Fibroblast of lung (primary cell): ENCODE measurements at places on chromosomes 7 and 10. TPM values are rescaled to one million over a fixed set of nuclear protein-coding genes. Genes with fewer than 3 reads are reported as not detected.

ARHGAP12 gene
- 57.0 and 63.1 TPM in 2 replicates for total RNA-seq

ST7 gene
- 17.5 and 20.0 TPM in 2 replicates for total RNA-seq

DNA sequence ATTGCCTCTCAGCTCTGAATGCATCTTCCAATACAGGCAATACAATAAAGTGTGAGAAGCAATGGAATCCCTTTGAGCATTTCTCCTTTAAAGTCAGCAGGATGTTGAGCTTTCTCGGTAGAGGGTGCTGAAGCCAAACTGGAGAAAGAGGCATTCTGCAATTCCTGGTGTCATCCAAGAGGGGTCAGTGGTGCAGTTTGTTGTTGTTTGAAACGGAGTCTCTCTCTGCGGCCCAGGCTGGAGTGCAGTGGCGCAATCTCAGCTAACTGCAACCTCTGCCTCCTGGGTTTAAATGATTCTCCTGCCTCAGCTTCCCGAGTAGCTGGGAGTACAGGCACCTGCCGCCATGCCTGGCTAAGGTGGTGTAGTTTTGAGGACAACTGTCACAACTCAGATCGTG lies 486.5 kb downstream of the CALN1 start:
- no peak overlapping the region for H3K27ac ChIP-seq
- no peak for DNase-seq
- no peaks in the 10 kb centered on the region for H3K27me3 ChIP-seq
- no peaks in the 10 kb centered on the region for H3K4me1 ChIP-seq
- no peak overlapping the region for H3K4me3 ChIP-seq

- peaks cover 2% of the 10 kb centered on the region for H3K4me1 ChIP-seq
- no peaks in the 10 kb centered on the region for H3K36me3 ChIP-seq
- no peak for DNase-seq
- H3K4me3 ChIP-seq, result no peak overlapping the region
- H3K27ac ChIP-seq, result no peak overlapping the region
Observed at GRCh38 chr10:132335189-132336063, 3.4 kb downstream of the LRRC27 start.

DNA sequence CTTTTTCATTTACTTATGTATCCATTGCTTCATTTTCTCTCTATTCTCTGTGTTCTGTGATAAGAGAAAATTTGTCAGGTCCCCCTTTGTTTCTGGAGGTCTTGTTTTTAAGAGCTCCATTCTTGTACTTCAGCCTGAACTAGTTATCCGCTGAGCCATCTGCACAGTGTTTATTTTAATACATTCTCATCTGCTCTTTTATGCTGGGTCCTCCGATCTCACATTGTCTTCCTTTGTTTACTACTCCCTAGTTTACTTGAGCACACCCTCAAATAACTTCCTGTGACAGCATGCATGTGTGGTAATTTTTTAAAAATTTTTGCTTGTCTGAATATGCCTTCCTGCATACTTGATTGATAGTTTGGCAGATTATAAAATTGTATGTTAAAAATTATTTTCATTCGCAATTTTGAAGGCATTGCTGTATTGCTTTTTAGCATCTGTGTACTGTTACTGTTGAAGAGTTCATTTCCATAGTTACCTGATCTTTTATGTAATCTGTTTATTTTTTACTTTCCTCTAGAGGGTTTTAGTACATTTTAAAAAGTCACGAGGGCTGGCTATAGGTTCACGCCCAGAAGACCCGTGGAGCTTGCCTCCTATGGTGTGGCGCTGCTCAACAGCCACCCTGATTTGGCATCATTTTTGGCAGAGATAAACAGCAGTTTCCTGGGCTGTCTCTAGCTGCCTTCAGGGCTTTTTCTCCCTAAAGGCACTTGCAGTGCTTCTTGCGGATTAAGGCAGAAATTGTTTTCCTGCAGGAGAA lies 31.9 kb downstream of the RSBN1L start:
- H3K36me3 ChIP-seq, result no peaks in the 10 kb centered on the region
- no peaks in the 10 kb centered on the region for H3K27me3 ChIP-seq
- H3K4me1 ChIP-seq, result peaks cover 11% of the 10 kb centered on the region
- H3K27ac ChIP-seq, result peak overlapping the region; percentile 61
- peak; percentile 37 for DNase-seq
